WTC11 (cell line): ENCODE measurements at places on chromosomes 5 and 9.

- DNase-seq, result no peak
Measured at GRCh38 chr9:24504521-24504920, 41.2 kb downstream of the IZUMO3 start.

DNA sequence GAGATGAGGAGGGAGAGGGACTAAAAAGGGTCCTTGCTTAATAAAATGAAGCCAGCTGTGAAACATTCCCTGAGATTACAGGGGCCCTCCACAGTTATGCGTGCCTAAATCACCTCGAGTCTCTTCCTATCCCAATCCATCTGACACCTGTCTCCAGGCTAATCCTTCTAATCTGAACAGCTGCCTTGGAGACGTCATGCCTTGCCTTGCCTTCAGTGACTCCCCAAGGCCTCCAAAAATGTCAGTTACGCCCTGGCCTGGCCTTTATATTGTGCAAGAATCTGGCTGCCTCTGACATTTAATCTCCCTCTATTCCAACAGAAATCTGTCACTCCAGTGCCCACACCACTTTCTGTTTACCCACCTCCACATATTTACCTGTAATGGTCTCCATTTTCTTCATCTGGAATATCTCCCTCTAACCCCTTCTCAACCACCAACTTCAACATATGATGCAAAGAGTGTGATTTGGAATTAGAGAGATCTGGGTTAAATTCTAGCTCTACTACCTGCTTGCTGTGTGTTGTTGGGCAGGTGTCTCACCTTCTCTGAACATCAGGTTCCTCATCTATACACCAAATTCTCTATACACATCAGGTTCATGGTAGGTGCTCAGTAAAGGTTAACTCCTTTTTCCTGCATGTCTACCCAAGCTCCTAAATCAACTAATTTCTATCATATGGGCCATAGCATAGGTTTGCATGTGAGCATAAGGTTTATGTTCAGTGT is 57.9 kb downstream of the PTCD2 start:
- no peak for DNase-seq

GRCh38 chr5:178526773-178527457 is 63.3 kb downstream of the COL23A1 start:
- DNase-seq, result no peak

DNA sequence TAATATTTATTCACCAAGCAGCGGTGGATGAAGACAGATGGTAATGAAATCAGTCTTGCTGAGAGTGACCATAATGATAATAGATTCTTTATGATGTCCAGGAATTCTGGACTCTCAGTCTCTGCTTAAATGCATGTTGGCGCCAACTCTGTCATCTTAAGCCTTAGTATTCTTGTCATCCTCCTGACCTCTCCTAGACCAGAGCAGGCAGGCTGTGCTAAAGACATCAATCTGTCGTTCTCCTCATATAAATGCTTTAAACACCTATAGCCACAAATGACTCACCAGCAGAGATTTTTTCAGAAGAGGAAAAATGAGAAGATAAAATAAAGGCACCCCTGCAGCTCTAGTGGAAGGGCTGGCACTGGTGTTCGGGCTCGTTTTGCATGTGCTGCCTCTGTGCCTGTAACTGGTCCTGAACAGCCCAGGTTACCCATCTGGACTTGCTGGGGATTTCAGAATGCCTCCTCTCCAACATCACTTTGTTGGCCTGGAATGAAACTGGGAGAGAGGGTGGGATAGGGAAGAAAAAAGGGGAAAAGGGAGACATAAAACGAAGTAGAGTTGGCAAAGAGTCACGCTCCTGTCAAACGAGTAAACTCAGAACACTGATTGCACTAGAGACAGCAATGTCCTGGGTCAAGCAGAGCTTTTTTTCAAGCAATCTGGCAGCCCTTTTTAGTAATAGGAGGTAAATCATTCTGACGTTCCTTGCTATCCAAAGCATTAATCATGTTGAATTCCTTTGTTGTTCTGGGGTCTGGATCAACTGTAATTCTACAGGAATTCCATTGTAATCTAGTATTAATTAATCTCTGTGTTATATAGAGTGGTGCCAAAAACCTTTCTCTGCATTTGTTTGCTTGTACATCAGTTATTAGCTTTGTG is 195.5 kb upstream of the CLINT1 start:
- no peak for DNase-seq

- no peak for DNase-seq
Measured at GRCh38 chr9:110016340-110016739, 191.6 kb downstream of the C9orf152 start.

DNA sequence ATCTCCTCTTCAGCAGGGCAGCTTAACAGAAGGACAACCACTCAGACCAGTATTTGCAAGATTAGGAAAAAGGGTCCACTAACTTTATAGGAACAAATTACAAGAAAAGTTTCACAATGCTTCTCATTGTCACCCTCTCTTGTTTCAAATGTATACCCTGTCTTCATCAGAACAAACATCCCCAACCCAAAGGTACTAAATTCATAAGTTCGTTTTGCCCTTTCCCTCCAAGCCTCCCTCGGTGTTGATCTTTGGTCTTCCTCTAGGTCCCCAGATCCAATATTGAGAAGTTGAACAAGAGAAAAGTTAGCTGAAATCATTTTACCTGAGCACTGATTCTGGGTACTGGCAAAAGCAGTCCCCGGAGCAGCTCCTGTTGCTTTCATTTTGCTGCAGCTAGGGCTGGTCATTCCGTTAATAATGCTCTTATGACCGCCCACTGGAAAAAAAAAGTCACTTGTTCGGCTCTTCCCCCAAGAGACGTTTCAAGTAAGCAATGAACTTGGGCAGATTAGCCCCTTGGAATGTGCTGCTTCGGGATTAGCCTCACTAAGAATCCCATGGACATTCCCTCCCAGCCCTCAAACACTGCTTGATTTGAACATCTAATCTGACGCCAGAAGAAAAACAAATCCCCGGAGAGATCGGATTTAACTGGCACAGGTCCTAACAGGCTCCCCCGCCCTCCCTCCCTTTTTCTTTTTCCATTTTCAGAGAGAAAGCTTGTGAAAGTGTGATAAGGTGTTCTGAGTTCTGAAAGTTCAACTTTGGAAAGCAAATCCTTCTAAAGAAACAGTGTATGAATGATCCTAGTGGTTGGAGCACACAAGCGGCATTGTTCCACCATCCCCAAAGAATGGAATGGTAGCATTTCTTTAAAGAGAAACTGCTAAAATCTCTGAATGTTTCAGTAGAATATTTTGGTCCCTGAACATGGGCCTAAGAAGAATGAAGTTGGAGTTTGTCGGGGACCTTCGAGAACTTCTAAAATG is 252.5 kb downstream of the TRPM3 start:
- DNase-seq, result no peak
